ENCODE measurements at places on chromosomes 4 and X.

DNA sequence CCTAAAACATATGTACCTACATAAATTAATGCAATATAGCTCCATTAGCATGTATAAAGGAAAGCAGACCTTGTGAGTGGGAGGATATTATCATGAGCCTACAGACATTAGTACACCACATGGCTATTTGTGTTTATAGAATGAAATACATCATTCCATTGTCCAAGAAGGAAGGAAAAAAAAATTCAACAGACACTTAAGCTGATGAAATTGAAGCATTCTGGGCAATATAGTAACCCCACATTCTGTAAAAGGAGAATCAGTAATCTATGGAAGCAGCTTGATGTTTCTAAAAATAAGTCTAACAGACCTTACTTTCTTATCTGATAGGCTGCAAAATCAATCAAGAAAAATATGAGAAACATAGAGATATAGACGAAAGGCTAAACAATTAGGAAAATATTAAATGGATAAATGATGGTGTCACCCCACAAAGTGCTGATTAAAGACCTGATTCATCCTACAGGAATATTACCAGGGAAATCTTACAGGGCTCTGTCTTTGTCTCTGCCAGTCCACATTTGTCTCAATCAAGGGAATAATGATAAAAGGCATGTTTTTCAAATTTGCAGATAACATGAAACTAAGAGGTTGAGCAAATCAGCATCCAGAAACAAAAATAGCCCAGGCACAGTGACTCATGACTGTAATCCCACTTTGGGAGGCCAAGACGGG, 76.8 kb downstream of the COMMD8 start:
- DNase-seq = no peak

- DNase-seq = no peak
Measured at GRCh38 chrX:2409796-2410195, 91.0 kb downstream of the DHRSX start.

GRCh38 chrX:69257499-69258127, 92.4 kb upstream of the PJA1 start:
- DNase-seq = no peak

DNA sequence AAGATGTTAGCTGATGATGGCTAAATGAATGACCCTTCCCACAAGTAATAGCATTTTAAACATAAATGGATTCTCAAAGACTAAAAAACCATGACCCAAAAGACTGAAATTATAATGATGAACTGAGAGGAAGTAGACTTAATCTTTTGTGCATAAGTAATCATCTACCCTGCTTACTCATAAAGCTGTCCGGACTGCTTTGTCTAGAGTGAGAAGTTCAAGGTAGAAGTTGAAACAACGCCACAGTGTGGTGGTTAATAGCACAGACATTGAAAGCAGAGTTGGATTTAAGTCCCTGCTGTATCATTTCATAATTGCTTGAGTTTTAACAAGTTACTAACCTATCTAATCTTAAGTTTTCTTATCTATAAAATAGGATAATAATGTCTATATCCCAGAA, 346.6 kb downstream of the CENPC start:
- DNase-seq = no peak

DNA sequence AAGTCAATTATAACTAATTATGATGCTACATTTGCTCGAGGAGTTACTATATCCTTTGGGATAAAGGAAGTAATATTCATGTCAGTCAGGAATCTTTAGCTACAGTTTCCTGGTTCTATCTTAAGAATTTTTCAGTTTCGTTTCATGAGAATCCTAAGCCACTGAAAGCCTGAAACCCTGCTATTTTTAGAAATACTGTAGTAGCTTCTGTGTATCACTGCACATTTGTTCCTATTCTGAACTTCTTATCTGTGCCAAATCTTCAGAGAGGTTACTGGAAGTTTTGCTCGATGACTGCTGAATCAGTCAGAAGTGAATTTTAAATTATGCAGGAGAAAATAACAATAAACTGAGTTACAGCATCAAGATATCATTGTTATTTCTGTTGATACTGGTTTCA, 249.2 kb downstream of the TENM3 start:
- no peak for DNase-seq

- DNase-seq = no peak
Measured at GRCh38 chr4:91114386-91114785, 987.2 kb downstream of the CCSER1 start.

Data from neuronal stem cell (in vitro differentiated cells).